ENCODE measurements at places on chromosomes 5 and 9.

DNA sequence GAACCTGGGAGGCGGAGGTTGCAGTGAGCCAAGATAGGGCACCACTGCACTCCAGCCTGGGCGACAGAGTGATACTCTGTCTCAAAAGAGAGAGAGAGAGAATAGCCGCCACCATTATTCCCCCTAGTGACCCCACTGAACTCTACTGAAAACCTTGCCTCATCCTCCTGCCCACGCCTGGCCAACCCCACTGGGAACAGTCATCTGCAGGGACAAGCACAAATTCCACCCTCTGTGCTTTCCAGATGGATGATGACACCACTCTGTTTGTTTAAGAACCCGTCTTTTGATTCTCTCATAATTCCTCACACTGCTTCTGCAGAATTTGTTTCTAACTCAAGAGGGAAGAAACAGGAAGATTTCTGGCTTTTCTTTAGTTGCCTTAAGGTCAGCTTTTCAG is 12.2 kb downstream of the BHMT2 start:
- DNase-seq: no peak

GRCh38 chr5:61320860-61321259 is 11.2 kb upstream of the ZSWIM6 start:
- no peak for DNase-seq

GRCh38 chr9:6302417-6302816 is 25.8 kb upstream of the TPD52L3 start:
- no peak for DNase-seq

GRCh38 chr9:16960084-16960483 is 89.6 kb upstream of the BNC2 start:
- no peak for DNase-seq

GRCh38 chr9:5841771-5842573 is 9.1 kb upstream of the ERMP1 start:
- no peak for DNase-seq

GRCh38 chr5:322942-323879 is 1.7 kb downstream of the AHRR start:
- no peak for DNase-seq

DNA sequence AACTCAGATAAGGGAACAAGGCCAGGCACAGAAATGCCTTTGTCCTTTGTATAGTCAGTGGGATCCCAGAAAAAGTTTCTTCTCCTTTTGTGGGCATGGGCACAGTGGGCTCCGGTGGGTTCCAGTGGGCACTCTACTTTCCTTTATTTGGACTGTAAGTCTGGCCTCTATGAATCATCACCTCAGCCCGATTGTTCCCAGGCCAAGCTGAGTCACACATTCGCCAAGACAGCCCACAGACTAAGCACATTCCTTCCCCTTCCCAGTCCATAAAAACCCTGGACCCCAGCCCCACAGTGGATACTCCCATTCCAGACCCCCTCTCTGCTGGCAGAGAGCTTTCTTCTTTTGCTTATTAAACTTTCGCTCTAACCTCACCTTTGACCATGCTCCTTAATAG is 165.0 kb downstream of the FBXL17 start:
- DNase-seq: no peak

DNA sequence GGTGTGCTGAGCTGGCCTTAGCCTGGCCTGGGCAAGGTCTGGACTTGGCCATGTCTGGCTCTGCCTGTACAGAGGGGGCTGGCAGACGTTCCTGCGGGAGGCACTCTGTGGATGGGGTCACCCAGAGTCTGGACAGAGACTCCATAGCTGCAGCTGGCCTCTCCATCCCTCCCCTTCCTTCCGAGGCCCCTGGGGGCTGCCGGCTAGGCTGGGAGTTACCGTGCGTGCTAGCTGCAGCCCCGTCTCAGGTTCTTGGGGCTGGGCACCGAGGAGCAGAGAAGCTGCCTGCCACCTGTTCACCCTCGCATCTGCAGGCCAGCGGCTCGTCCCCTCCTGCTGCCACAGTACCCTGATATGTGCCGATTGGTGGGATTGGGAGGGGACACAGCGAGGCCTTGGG is 63.4 kb downstream of the RXRA start:
- DNase-seq: no peak

DNA sequence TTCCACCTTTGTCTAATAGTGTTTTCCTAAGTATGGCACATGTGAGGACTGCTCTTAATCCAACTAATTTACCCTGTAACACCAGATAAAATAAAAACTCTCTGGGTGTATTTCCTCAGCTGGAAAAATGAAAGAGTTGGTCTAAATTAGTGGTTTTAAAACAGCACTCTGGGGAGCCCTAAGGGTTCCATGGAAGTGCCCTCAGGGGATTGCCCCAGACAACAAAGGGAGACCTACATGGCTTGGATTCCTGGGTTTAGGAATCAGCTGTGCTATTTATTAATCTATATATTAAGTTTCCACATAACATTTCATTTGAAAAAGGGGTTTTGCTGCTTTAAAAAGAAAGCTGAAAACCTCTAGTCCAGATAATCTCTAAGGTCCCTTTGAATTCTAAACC is 20.2 kb downstream of the ADAMTS6 start:
- DNase-seq: no peak

GRCh38 chr5:54774281-54775170 is 210.9 kb downstream of the ESM1 start:
- DNase-seq: no peak

GRCh38 chr5:32147959-32148358 is 26.2 kb downstream of the GOLPH3 start:
- no peak for DNase-seq

DNA sequence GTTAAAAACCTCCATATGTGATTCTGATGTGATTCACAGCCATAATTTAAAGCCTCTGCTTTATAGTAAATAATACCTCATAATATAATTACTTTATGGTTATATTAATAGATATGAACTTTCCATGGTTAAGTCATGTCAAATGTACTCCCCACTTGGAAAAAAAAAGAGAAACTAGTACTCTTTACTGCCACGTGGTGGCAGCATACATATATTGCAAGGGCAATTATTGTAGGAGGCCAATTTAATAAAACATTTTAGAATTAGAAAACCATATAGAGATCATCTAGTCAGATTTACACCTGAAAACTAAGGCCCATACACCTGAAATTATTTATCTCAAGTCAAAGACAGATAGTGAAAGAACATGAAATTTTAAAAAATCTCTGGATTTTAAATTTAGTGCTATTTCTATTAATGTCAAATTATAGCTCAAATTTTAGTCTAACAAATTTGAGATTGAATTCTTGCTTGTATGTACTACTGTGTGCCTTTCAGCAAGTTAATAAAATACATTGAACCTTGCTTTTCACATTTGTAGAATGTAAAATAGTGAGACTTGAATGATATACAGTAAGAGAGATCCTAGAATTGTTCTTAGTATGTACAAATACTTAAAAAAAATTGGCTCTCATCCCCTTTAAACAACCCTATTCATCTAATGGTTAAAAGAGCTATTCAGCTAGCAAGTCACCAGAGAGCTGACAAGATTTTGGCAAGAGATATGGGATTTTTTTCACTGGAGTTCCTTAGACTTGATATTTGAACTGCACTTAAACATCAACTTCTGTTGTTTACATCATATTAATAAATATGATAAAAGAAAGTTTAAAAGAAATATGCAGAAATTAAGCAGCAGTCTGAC is 603.8 kb downstream of the TLE4 start:
- peak; percentile 14 for DNase-seq

DNA sequence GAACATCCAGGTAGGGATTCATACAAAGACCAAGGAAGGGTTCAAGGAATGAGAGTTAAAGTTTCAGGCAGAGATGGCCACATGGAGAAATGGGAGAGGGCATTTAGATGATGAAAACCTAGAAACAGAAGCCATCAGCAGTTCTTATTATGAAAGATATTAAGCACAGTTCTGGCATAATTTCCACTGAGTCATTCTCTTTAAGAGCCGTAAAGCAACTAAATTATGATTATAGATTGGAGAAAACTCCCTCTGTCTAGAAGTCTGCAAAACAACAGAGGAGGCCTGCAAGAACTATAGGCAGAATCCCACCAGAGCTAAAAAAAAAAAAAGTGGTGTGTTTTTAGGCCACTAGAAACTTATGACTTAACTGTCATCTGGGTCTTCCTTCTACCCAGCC is 157.1 kb upstream of the MPDZ start:
- DNase-seq: no peak

DNA sequence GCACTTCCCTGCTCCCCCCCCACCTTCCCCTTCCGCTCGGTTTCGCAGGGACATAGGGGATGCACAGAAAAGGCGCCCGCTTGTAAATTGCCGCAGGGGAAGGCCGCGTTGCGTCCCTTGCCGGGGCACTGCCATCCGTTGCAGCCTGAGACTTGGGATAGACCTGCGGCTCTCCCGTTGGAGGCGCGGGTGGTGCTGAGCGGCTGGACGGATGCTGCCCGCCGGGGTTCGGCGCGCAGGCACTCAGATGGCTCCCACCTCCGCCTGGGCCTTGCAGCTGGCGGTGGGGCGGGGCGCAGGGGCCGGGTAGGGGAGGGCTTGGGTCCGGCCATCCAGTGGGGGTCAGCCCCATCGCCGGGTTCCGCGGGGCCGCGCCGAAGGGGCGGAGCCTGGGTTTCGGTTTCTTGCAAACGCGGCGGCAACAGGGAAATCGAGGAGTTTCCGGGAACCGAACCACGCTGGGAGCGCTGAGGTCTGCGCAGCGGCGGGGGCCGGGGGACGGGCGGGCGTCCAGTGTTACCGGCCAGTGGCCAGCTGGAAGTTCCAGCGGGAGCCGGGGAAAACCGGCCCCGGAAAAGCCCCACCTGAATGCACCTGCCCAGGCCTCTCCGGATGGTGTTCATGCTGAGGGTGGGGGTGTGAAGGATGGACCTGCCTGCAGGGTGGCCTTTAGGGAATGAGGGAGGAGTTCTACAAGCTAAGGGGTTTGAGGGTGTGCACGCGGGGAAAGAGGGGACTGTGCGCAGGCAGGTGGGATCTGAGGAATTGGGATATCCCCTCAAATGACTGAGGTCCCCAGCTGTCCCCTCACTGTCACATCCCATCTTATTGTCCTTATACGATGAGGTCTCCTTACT is 6.3 kb upstream of the IRF1 start:
- no peak for DNase-seq

GRCh38 chr9:16246785-16247184 is 623.7 kb downstream of the BNC2 start:
- no peak for DNase-seq

DNA sequence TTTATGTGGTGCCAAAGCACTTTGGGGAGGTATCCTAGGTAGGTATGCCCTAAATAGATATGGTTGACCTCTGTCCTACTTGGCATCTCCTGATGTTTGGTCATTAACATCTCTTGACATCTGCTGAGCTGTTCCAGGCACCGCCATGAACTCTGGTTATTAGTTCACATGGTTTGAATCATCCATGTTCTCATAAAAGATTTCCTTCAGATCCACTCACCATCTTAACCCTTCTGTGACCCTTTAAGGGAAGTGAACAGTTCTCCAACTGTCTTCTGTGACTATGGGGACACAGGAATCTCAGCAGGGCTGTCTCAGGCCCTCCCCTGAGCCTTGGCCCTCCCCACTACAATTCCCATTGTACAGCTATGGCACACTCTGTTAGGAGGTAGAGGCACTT is 167.7 kb downstream of the CDH6 start:
- DNase-seq: no peak

- DNase-seq: peak; percentile 55
Measured at GRCh38 chr9:88753691-88754367, 218.9 kb downstream of the NXNL2 start.
